ENCODE measurements at places on chromosomes 16 and 17.
A peak's percentile ranks its signal among the peaks of the same experiment; 100 is the strongest.

GRCh38 chr16:69925311-69925710 lies 25.8 kb upstream of the CLEC18A start:
- DNase-seq, result no peak

DNA sequence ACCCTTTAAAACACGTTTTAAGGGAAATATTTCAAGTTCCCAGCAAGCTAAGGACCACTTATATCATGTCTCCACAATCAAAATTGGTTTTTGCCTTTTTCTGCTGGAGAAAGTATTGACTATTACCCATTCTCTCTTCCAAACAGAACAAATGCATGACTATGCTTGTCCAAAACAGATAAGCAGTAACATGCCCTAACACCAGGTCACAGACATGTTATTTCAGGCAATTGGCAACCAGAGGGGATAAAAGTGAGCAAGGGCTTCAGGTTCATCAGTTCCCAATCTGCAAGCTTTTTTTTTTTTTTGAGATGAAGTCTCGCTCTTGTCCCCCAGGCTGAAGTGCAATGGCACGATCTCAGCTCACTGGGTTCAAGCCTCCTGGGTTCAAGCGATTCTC lies 15.0 kb downstream of the SKA2 start:
- DNase-seq, result no peak

GRCh38 chr16:67822511-67822910 lies 15.8 kb downstream of the TSNAXIP1 start:
- no peak for DNase-seq

GRCh38 chr16:14369734-14370598 lies 260.1 kb downstream of the PARN start:
- no peak for DNase-seq

GRCh38 chr16:88536971-88537751 lies 33.0 kb upstream of the ZC3H18 start:
- no peak for DNase-seq

DNA sequence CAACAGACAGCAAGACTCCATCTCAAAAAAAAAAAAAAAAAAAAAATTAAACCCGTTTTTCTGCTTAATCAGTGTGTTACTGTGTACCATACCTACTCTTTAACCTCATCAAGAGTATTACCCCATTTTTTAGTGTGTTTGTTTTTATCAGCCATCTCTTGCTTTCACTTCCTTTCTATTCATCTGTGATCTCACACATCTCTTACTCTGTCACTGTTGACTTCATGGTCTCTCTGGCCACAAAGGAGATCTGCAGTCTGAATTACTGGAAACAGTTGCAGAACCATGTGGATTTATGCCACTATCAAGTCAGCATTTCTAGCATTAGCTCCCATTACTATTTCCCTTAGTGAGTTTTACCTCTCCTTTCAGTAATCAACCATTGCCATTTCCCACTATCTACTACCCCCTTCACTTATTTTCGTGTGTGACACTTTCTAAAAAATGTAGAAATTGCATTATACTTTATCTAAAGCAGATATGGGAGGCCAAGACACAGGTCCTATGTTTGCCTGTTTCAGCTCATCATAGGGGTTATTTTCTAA lies 20.1 kb downstream of the NDEL1 start:
- no peak for DNase-seq

DNA sequence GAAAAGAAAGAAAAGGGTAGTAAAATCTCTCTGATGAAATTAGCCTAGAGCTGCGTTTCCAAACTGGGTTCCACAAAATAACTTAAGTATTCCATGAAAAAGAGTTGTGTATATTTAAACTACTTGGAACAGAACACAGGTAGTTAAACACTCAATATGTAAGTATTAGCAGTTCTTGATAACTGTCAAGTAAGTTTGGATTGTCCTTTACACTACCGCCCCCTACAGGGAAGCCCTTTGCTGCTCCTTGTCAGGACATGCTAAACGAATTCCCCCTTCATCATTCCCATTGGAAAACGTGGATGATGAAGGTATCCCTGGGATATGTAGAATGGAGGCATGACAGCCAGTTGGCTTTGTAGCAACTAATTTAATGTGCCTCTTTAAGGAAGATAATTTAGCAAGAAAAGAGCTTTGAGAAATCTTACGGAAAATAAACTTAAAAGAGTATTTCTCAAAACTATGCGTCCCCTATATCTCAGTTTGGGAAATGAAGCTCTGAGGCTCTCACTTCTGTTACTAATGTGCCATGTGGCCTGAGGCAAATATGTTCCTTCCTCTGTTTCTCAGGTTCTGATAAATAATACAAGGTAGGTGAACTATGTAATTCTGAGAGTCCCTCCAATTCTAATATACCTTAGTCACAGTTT lies 18.8 kb downstream of the NCBP3 start:
- DNase-seq, result peak; percentile 17

DNA sequence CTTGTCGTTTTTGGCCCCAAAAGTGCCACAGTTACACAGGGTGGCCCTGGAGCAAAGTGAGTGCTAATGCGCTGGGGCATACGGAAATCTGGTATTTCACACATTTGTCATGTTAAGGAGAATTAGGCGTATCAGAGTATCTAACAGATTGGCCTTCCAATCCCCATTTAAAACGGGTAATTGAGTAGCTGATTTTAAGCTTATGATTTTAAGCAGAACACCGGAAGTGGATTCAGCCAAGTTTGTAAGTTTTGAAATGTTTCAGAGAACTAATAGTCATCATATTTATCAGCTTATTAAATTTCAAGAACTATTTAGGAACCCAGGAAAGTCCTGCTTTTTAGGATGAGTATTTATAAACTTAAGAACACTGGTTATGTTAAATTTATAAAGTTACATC lies 19.5 kb downstream of the LRRC75A start:
- no peak for DNase-seq

DNA sequence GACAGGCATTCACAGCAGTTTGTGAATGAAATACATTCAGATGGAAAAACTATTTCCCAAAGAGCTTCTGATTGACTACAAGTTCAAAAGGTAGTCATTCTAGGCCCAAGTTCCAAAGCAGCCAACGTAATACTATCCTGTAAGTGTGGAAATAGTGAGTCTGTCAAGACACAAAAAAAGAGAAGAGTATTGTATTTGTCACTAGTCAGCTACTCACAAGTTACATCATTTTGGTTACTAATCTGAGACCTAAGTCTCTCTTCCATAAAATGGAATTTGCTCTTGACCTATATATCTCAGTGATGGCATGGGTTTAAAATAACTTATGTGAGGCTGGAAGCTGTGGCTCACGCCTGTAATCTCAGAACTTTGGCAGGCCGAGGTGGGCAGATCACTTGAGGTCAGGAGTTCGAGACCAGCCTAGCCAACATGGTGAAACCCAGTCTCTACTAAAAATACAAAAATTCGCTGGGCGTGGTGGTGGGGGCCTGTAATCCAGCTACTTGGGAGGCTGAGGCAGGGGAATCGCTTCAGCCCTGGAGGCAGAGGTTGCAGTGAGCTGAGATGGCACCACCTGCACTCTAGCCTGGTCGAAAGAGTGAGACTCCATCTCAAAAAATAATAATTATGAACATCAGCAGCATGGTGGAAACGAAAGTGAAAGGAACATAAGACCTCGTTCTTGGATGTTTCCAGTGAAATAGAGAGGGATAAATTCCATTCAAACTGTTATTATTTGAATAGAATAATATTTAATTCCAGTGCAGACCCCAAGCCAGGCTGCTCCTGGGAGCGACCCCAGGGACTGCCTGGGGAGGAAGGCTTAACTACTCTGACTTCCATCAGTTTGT lies 2.9 kb downstream of the CMC2 start:
- no peak for DNase-seq

- DNase-seq, result peak; percentile 11
Measured at GRCh38 chr17:45018848-45019711, 32.4 kb downstream of the DCAKD start.

GRCh38 chr16:88049561-88050545 lies 98.6 kb downstream of the BANP start:
- no peak for DNase-seq

GRCh38 chr16:1035066-1035415 lies 37.5 kb upstream of the SSTR5 start:
- no peak for DNase-seq

- DNase-seq, result no peak
Measured at GRCh38 chr17:78676412-78677302, 99.5 kb upstream of the DNAH17 start.

DNA sequence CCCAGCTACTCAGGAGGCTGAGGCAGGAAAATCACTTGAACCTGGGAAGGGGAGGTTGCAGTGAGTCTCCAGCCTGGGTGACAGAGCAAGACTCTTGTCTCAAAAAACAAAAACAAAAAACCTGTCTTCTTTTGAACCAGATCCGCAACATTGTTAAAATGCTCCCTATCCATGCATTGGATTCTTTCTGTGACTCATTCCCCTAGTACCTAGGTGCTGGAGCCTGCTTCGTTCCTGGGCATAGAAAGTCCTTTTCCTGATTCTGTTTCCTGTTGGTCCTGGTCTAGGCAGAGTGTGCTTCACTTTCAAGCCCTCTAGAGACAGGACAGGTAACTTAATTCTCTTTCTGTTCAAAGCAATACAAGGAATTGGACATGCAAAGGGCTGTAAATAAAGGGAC lies 5.2 kb downstream of the EPN2 start:
- no peak for DNase-seq

DNA sequence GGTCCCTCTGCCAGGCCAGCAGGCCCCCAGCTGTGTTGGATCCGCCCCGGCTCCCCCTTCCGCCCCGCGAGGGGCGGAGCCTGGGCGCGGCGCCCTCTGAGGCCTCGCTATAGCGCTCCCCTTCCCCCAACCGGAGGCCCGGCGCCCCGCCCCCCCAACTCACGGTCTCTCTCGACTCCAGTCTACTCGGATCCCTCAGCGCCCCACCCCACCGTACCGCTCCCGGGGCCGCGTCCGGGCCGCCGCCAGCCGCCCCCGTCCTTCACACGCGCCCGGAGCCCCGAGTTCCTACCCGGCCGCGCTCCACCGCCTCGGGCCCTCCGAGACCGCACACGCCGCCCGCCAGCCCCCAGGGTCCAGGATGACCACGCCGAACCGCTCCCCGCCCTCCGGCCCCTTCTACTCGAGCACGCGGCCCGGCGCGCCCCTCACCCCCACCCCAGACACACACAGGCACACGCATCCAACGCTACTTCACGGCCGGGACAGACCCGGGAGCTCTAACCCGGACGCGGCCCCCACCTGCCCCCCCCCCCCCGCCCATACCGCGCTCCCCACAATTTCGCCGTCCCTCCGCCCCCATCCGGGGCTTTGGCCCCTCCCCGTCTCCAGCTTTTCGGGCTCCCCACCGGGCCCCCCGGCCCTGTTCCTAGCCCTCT lies 1.4 kb downstream of the PHF23 start:
- DNase-seq, result no peak

DNA sequence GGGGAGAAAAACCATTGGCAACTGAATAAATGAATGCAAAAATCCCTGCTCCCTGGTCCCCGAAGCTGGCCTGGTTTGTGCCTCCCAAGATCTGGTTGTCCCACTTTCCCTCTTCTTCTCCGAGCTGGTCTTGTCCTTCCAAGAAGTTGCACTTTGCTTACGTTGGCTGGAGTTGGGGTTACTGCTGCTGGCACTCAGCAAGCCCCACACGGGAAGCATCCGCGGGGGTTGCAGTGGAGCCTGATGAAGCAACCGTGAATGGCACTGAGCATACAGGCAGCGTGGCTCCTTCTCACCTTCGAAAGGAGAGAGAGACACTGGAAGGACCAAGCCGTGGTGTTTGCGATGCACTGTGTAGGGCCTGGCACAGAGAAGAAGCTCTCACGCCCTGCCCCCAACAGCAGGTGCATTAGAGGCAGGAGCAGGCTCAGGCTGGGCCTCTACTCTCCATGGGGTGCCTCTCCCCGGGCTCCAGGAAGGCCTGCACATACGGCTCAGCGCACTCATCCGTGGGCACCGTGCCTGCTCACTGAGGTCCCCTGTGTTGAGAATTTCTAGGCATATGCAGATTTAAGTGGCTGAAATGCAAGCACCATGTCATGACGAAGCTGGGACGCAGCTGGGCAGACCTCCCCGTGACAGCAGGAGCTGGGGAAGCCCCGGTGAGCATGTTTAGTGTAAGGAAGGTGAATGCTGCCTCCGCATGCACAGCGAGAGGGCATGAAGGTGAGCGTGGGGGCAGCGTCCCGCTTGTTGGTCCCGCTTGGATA lies 12.1 kb downstream of the CA5A start:
- DNase-seq, result no peak

GRCh38 chr16:69616082-69616481 lies 50.3 kb downstream of the NFAT5 start:
- DNase-seq, result no peak

DNA sequence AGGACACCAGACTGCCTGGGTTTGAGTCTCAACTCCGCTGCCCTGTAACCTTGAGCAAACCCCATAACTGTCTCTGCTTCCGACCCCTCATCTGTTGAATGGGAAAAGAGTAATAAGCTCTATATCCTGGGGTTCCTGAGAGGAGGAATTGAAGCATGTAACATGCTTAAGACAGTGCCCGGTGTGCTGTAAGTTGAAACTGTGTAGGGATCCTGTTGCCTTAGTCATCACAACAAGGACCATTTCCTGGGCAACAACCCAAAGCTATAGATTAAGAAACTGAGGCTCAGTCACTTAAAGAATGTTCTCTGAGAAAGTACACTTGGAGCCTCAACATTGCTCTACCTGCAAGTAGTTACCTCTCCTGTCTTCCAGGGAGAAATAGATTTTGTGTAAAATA lies 23.0 kb downstream of the CDH13 start:
- no peak for DNase-seq

DNA sequence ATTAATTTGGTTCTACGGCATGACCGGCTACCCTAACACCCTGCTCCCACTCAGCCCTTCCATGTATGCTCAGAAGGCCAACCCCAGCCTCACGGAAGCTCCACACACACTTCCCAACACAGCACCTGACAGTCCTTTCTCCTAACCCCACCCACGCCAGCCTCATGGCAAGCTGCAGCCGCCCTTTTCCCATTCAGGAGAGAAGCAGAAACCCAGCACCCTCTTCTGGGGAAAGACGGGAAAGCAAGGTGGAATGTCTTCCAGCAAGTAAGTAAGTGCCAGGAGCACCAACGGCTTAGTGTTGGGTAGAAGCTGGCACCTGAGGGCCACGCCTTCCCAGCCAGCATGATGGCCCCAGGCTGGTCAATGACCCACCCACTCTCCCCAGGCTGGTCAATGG lies 32.1 kb downstream of the ABR start:
- DNase-seq, result peak; percentile 50

DNA sequence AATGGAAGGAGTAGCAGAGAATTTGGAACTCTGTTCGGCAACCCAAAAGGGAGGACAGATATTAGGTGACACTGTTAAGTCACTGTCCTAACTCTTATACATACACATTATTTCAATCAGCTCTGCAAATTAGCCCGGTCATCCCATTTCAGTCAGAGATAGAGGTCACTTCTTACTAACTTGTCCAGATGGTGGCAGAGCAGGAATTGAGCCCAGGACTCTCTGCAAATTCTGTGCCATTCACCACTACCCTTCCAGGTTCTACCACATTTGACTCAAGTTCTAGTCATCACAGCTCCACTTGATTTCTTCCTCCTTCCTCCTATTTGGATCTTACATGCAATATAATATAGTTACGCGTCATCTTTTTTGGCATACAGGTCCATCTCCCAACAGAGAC lies 35.9 kb upstream of the NUDT7 start:
- no peak for DNase-seq

Measured in NCI-H748 treated with DMSO at 0.1 percent for 48 hours (cell line).